HCT116 (cell line): ENCODE measurements at places on chromosomes 11 and 22. TPM values are rescaled to one million over a fixed set of nuclear protein-coding genes. Genes with fewer than 3 reads are reported as not detected.
A peak's percentile ranks its signal among the peaks of the same experiment; 100 is the strongest.

Gene CDKN1C
- total RNA-seq: 24.0 TPM

Gene ZNF280B
- 5.5 TPM for total RNA-seq

Gene ELMOD1
- total RNA-seq: 2.9 TPM

Gene HEPN1
- total RNA-seq: not detected

Gene AHNAK
- total RNA-seq: 239 TPM

Gene FAM83F
- 24.5 TPM for total RNA-seq

Gene ZDHHC24
- total RNA-seq: 10.5 TPM

Gene NXPE1
- not detected for total RNA-seq

Gene C11orf97
- total RNA-seq: not detected

Gene DKK3
- 0.49 TPM for total RNA-seq

- no peak for DNase-seq
- H3K4me3 ChIP-seq: no peak overlapping the region
- H3K27me3 ChIP-seq: no peaks in the 10 kb centered on the region
- H3K4me1 ChIP-seq: no peaks in the 10 kb centered on the region
Measured at GRCh38 chr11:88603091-88603867, 265.7 kb upstream of the CTSC start.

DNA sequence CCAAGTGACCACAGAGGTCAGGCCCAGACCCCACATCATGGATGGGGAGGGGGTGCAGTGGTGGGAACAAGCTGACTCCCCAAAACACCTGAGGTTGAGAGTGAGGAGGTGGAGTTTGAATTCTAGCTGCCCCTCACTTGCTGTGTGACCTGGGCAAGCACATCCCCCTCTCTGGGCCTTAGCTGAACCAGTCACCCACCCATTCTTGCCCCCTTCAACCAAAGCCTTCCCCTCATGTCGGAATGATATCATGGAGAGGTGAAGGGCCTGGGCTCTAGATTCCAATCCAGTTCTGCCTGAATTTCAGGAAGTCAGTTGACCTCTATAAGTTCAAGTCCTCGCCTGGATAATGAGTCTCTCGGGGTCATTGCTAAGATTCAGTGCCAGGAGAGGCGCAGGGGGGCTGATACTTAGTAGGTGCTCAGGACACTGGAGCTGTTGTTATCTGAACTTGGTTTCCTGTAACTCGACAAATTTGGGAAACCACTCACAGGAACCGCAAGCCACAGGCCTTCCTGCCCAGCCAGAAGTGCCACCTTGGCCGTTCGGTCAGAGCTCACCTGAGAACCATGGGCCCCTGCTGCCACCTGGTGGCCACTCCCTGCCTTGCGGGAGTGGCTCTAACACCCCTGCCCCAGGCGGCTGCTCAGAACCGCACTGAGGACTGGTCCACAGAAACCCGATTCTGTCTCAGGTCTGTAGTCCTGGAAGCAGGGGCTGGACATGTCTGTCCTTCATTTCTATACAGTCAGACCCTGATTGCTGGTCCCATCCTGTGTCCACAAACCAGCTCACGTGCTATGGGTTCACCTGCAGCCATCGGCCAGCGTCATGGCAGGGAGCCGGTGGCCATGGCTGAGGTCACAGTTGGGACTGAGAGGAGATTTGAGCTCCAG is 6.9 kb downstream of the CDC42EP1 start:
- H3K4me3 ChIP-seq: no peak overlapping the region
- H3K36me3 ChIP-seq: 0 out of 2 replicates have a peak, but pooled peaks cover 3% of the 10 kb centered on the region
- peak overlapping the region; percentile 72 for H3K27ac ChIP-seq
- H3K27me3 ChIP-seq: no peaks in the 10 kb centered on the region
- peaks cover 77% of the 10 kb centered on the region for H3K4me1 ChIP-seq

- no peaks in the 10 kb centered on the region for H3K27me3 ChIP-seq
- no peak overlapping the region for H3K4me3 ChIP-seq
- no peak for DNase-seq
- H3K36me3 ChIP-seq: peaks cover 5% of the 10 kb centered on the region; the same call in 1 of the 2 replicates
- H3K4me1 ChIP-seq: peaks cover 6% of the 10 kb centered on the region
Measured at GRCh38 chr11:122094836-122095235, 21.2 kb downstream of the BLID start.

GRCh38 chr11:942823-943222 is 17.2 kb downstream of the AP2A2 start:
- DNase-seq: no peak
- H3K27me3 ChIP-seq: no peaks in the 10 kb centered on the region
- no peaks in the 10 kb centered on the region for H3K36me3 ChIP-seq
- H3K4me1 ChIP-seq: peaks cover 2% of the 10 kb centered on the region; the same call in 1 of the 2 replicates
- H3K27ac ChIP-seq: no peak overlapping the region

- H3K36me3 ChIP-seq: peaks cover 47% of the 10 kb centered on the region
- no peak overlapping the region for H3K4me3 ChIP-seq
- H3K27ac ChIP-seq: peak overlapping the region; percentile 36; the same call in 1 of the 2 replicates
- H3K4me1 ChIP-seq: peaks cover 5% of the 10 kb centered on the region; the same call in 1 of the 2 replicates
Measured at GRCh38 chr11:64762674-64763525, 3.1 kb upstream of the PYGM start.

DNA sequence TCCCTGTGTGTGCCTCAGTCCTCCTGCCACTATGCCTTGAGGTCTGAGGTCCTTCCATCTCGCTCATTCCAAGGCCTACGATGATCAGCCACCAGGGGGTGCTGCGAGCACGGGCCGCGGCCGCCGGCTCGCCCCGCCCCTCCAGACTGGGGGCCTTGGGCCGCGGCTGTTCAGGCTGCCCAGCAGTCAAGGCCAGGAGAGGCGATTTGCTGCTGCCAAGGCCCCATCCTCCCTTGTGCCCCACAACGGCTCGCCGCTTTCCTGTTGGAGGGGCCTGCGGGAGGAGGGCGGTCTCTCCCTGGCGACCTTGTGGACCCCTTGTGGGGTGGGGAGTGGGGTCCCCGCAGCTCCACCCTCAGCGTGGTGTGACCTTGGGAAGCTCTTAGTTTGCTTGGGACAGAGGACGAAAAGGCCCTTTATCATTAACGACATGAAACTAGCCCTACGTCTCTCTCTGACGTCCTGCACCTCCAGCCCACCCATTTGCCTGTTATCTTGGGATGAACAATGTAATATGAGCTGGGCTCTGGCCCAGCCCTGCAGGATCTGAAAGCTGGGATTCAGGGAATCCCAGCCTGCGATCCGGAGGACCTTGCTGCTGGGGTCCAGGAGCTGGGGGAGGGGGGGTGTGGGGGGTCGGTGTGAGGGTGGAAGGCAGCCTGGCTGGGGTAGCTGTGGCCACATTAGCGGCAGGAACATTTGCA is 5.3 kb upstream of the GALR3 start:
- H3K4me3 ChIP-seq: no peak overlapping the region
- peaks cover 4% of the 10 kb centered on the region; the same call in 1 of the 2 replicates for H3K4me1 ChIP-seq
- H3K36me3 ChIP-seq: peaks cover 5% of the 10 kb centered on the region; the same call in 1 of the 2 replicates
- DNase-seq: no peak
- H3K27ac ChIP-seq: peak overlapping the region; percentile 27; the same call in 1 of the 2 replicates
- H3K27me3 ChIP-seq: no peaks in the 10 kb centered on the region

DNA sequence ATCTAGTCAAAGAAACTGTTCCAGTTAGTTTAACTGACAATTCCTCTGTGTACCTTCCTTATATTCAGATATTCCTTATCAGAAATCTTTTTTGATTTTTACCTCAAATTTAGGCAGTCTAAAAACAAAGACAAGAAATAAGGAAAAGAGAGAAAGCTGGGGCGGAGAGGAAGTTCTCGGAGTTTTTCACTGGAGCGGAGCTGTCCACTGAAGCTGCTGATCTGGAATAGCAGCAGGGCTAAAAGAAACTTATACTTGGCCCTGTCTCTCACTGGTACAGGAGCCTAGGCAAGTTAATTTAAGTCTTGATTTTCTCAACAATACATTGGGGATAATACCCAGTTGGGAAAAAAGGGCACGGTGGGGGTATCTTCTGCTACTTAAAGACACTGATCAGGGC is 59.2 kb upstream of the CYP2D6 start:
- DNase-seq: no peak
- H3K4me1 ChIP-seq: peaks cover 16% of the 10 kb centered on the region
- no peak overlapping the region for H3K27ac ChIP-seq
- no peak overlapping the region for H3K4me3 ChIP-seq

- no peaks in the 10 kb centered on the region for H3K36me3 ChIP-seq
- no peak for DNase-seq
- H3K27ac ChIP-seq: no peak overlapping the region
- peaks cover 39% of the 10 kb centered on the region for H3K27me3 ChIP-seq
- H3K4me3 ChIP-seq: no peak overlapping the region
- H3K4me1 ChIP-seq: no peaks in the 10 kb centered on the region
Measured at GRCh38 chr11:75208446-75208845, 32.1 kb upstream of the TPBGL start.

GRCh38 chr22:20429254-20430100 is 8.1 kb downstream of the SCARF2 start:
- no peak overlapping the region for H3K27ac ChIP-seq
- H3K4me1 ChIP-seq: peaks cover 35% of the 10 kb centered on the region

- H3K27me3 ChIP-seq: peaks cover 23% of the 10 kb centered on the region
- no peak overlapping the region for H3K27ac ChIP-seq
- no peaks in the 10 kb centered on the region for H3K4me1 ChIP-seq
- no peak overlapping the region for H3K4me3 ChIP-seq
- no peak for DNase-seq
- no peaks in the 10 kb centered on the region for H3K36me3 ChIP-seq
Measured at GRCh38 chr11:83641511-83641910, 355.3 kb upstream of the CCDC90B start.

DNA sequence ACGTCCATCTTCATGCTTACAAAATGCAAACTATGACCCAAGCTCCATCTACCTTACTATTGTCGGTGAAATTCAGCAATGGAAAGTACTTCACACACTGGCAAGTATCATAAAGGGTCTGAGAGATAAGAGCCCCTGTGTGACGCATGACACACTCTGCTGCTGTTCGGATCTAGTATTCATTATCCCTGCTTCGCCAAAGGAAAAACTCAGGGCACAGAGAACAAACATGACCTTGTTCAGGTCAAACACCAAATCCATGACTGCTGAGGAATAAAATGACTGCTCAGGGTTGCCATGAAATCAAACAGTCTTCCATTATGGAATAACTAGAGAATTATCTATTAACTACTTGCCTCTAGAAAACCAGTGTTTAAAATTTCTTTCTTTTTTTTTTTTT is 73.0 kb downstream of the MICAL3 start:
- no peaks in the 10 kb centered on the region for H3K4me1 ChIP-seq
- no peaks in the 10 kb centered on the region for H3K27me3 ChIP-seq
- no peaks in the 10 kb centered on the region for H3K36me3 ChIP-seq
- no peak overlapping the region for H3K4me3 ChIP-seq
- DNase-seq: no peak

- no peak for DNase-seq
- no peak overlapping the region for H3K4me3 ChIP-seq
- peaks cover 49% of the 10 kb centered on the region for H3K36me3 ChIP-seq
Measured at GRCh38 chr11:108142304-108142703, 20.9 kb downstream of the ACAT1 start.

DNA sequence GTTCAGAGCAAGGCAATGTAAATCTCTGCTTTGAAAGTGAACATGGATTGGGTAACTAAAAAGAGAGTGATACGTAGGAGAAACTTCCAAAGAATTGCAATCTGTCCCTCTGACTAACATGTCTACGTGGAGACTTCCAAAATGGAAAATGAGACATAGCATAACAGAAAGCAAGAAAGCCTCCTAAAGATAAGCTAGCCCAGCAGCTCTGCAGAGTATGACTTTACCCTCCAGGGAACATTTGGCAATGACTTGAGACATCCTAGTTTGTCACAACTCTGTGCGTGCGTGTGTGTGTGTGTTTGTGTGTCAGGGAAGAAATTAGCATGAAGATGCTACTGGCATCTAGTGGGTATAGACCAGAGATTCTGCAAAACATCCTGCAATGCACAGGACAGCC is 817.4 kb downstream of the NTM start:
- no peak overlapping the region for H3K27ac ChIP-seq
- no peaks in the 10 kb centered on the region for H3K36me3 ChIP-seq
- no peak overlapping the region for H3K4me3 ChIP-seq
- no peaks in the 10 kb centered on the region for H3K27me3 ChIP-seq
- no peak for DNase-seq
- no peaks in the 10 kb centered on the region for H3K4me1 ChIP-seq
